NCI-H1417 (cell line): ENCODE measurements at places on chromosomes 4 and X.
A peak's percentile ranks its signal among the peaks of the same experiment; 100 is the strongest.

- no peak for DNase-seq
Observed at GRCh38 chr4:8326206-8326605, 56.7 kb downstream of the HTRA3 start.

GRCh38 chr4:15898902-15899301, 39.6 kb downstream of the FGFBP1 start:
- no peak for DNase-seq

- DNase-seq: no peak
Observed at GRCh38 chr4:131288441-131288840, 1860.7 kb upstream of the PCDH10 start.

- no peak for DNase-seq
Observed at GRCh38 chr4:134935320-134935719, 733.7 kb upstream of the PABPC4L start.

- no peak for DNase-seq
Observed at GRCh38 chr4:78984593-78984992, 45.4 kb upstream of the PAQR3 start.

DNA sequence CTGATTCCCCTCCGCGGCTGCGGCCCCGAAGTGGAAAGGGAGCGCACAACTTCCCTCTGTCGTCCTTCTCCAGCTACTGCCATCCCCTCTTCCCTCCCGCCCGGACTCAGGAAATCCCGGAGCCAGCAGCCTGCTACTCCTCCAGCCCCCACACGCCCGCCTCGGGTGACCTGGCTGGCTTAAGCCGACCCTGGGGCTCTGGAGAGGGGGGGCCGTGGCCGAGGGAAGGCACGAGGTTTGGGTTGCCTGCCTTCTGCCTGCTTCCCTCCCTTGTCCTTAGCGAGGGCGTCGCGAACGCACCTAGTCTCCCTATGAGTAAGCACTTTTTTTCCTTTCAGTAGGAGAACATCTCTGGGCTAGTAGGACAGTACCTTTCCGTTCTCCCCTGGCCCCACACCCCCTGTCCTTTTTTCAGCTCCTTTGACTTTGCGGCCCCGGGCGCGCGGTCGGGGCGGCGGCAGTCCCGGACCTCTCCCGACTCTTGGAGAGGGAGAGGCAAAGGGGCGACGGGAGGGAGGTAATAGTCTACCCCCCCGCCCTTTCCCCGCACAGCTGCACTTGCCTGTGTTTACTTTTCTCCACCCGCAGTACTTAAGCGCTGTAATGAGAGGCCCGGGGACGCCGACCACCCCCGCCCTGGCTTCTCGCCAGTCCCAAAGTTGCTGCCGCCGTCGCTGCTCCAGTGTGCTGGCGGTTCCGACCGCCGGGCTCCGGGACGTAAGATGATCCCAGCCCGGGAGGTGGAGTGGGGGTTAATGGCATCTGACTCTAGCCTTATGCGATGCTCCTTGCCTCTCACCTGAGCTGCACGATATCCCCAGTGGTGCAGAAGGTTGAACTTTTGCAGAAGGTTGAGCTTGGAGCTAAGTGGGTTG, 868 bp downstream of the PLS3 start:
- DNase-seq: peak; percentile 85

GRCh38 chrX:133054761-133055405, 42.0 kb downstream of the USP26 start:
- DNase-seq: no peak

DNA sequence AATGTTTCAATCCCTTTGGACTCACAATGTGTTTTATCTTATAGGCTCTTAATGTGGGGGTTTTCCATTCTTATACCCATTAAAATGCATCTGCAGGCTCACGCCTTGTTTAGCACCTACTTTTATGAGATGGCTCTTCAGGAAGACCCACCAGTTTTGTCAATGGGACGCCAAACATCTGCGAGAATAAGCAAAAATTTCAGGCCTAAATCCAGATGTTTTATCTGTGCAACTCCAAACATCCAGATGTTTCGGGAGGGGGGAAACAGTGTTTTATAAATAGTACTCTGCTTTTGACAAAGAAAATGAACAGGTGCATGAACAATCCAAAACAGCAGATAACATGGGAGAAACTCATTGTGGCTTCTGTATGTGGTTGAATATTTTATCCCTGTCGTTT, 342.8 kb downstream of the DHX15 start:
- no peak for DNase-seq
